Daoy (cell line): ENCODE measurements at places on chromosomes 5 and 9.
A peak's percentile ranks its signal among the peaks of the same experiment; 100 is the strongest.

DNA sequence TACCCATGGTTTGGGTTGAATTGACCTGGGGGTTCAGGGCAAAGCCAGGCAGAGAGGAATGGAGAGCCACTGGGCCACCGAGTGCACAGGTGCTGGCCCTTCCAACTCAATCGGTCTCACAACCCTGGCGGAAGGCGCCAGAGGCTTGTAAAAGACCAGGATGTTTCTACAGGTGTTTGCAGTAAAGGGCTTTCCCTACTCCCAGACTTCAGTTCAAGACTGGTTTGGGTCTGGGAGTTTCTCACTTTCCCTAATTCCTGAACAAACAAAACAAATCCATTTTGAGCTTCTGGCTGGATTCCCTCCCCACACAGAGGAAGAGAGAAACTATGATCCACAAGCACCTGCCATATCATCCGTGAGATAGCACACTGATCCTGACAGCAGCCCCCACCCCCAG is 125.2 kb upstream of the KLF4 start:
- no peak for DNase-seq

DNA sequence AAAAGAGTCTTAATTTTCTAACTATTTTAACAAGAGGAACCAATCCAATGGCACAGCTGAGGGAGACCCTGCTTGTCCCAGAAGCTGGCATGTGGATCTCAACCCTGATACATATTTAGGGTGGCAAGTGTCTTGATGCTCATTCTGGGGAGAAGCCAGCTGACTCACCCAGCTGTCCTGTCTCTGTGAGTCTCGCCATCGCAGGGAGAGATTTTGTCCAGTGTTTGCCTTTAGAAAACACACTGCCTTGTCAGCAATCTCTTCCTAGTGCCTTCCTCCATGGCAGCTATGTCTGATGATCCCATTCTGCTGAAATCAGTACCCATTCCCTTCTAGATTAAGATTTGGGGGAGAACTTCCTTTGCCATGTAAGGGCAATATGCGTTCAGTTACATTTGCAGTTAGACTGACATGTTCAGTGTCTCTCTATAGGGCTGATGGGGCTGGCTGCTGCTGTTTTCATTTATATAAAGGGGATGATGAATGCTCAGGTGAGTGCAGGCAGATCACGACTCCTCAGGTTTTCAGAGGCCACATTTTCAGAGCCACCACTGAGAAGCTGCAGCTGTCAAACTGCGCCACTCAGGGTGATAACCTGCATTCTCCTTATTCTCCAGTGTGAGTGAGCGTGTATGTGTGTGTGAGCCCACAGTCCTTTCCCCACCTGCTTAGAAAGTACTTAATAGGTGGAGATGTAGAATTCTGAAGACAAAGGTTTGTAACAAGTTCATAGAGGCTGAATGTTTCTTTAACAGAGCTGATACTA is 217.0 kb downstream of the GAS1 start:
- DNase-seq, result peak; percentile 11

GRCh38 chr5:55226027-55226933 is 835 bp downstream of the MCIDAS start:
- peak; percentile 92 for DNase-seq

- peak; percentile 13 for DNase-seq
Observed at GRCh38 chr5:157100140-157100679, 8.6 kb downstream of the HAVCR2 start.
